NCI-H526 (cell line): ENCODE measurements at places on chromosomes 16 and 17.

GRCh38 chr17:35743626-35744328, 9.3 kb downstream of the GAS2L2 start:
- DNase-seq = no peak

DNA sequence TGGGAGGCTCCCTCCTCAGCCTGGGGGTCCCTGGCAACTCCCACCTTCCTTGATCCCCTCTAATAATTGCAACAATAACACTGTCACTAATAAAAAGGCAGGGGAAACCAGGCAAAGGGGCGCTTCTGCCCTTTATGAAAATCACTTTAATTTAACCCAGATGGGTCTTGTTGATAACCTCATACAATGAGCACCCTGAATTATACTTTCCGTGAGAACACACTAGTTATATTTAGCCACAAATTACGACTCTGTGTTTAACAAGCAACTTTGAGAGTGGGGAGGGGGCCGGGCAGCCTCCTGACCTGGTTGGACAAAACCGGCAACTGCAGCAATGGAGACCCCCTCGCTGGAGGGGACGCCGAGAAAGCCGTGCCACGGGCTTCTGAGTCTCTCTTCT, 5.7 kb upstream of the BAHCC1 start:
- no peak for DNase-seq

GRCh38 chr16:82700541-82701235, 73.9 kb downstream of the CDH13 start:
- DNase-seq = no peak

- DNase-seq = no peak
These were observed 55.9 kb upstream of the SLC5A11 start for GRCh38 chr16:24789881-24790280.

DNA sequence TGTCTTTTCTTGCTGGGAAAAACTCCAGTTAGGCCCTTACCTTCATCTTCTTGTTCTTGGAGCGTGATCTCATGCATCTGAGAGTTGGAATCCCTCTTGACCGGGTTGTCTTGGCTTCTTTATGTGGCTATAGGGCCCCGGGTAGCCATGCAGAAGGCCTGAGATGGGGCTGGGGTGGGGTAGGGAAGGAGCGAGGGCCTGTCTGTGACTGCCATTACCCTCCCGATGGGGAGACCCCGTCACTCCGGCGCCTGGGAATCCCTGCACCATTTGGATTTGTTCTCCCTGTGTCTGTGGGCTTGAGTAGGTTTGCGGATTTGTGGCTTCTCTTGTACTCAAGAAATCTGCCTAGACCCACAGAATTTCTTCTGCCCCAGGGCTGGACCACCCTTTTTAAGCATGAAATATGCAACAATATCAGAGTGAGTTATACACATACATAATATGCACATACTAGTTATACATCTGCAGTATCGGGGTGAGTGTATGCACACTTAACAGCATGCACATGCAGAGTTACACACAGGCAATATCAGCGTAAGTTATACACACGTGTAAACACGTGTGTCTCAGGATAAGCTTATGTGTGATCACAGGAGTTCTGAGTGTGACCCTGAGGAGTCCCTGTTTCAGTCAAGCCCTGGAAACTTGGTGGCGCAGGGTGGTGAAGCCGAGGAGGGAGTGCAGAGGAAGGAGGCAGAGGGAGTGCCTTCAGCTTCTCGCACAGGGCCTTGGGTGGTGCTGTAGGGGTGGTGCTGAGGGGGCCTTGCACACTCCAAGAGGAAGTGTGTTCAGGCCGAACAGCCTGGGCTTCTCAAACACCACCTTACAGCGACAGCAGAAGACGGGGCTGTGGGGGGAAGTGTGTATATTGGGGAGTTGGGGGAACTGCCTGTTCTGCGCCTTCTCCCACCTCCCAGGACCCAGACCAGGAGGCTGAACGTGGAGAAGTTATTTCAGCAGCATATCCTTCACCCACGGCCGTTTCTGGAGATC, 18.5 kb downstream of the CCDC42 start:
- no peak for DNase-seq

- no peak for DNase-seq
These were observed 18.8 kb downstream of the TNRC6A start for GRCh38 chr16:24748242-24748641.

DNA sequence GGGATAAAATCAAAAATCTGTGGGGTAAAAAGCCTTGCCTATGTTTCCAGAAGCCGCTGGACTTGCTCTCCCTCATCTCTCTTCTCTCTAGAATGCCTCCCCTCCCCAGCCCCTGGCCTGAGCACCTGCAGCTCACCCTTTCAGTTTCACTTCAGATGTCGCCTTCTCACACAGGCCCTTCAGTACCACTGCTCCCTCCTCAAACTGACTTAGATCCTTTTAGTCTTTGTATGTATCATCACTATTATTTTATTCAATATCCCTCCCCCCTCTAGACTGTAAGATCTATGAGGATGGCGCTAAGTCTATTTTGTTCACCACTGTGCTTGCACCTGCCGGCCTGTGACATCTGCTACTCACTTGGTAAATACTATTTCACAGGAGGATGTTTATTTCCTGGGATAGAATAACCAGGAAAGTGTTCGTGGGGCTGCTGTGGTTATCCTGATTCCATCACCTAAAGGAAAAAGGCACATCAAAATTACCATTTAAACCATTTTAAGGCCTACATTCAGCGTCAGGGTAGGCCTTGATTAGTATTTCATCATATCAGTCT, 122.3 kb downstream of the MRTFB start:
- no peak for DNase-seq

GRCh38 chr16:31092330-31092729, 2.3 kb downstream of the VKORC1 start:
- DNase-seq = no peak

DNA sequence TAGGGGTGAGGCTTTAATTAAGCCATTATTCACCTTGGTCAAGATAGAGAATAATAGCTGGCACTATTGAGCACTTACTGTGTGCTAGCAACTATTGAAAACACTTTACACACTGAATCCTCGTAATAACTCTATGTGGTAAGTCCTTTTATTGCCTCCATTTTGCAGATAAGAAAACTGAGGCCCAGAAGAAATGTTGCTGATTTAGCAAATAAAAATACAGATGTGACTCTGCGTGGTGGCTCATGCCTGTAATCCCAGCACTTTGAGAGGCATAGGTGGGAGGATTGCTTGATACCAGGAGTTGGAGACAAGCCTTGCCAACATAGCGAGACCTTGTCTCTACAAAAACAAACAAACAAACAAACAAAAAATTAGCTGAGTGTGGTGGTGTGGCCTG, 19.4 kb downstream of the OTOA start:
- no peak for DNase-seq

- DNase-seq = no peak
These were observed 59.3 kb downstream of the TMEM235 start for GRCh38 chr17:78290721-78291120.

DNA sequence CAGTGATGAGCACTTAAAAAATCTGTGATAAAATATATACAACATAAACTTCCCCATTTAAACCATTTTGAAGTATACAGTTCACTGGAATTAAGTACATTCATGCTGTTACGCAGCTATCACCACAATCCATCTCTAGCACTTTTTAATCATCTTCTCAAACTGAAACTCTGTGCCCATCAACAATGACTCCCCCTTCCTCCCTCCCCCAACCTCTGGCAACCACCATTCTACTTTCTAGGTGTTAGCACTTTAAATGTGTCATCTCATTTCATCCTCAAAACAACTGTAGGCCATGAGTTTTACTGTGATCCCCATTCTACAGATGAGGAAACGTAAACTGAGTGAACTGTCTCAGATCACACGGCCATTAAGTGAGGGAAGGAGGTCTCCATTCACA, 13.8 kb upstream of the TMEM98 start:
- DNase-seq = no peak

GRCh38 chr17:40153603-40154236, 13.4 kb downstream of the CASC3 start:
- no peak for DNase-seq

GRCh38 chr17:77002103-77003045, 134.2 kb downstream of the MGAT5B start:
- DNase-seq = no peak

- DNase-seq = no peak
These were observed 348 bp upstream of the FTSJ3 start for GRCh38 chr17:63827801-63828221.

GRCh38 chr17:57678393-57678792, 66.7 kb downstream of the CCDC182 start:
- no peak for DNase-seq

- DNase-seq = peak; percentile 63
These were observed 24.6 kb downstream of the FZD2 start for GRCh38 chr17:44581868-44582267.
